Right forelimb (tissue), 1 donor: ENCODE measurements at places on chromosomes 12 and 14.

DNA sequence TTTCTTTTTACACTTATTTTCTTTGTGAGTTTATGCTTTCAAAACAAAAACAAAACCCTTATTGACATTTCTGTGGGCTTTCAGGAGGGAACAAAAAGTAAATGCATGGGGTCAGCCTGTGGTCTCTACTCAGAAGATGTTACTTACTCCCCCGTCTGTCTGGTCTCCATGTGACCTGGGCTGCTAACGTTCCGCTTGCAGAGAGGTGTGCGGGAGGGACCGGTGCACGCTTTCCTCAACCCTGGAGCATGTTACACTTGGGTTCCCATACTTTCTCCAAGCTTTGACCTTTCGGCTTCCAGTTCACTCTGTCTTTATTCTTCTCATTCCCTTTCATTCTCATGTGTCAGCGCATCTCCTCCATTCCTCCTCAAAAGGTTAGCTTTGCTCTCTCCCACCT, 36.5 kb downstream of the ZC3H14 start:
- DNase-seq = no peak

- no peak for DNase-seq
Observed at GRCh38 chr12:49049566-49050224, 10.9 kb downstream of the KMT2D start.

- DNase-seq = no peak
Observed at GRCh38 chr12:2334271-2334670, 281.5 kb downstream of the CACNA1C start.

GRCh38 chr12:120381752-120382419, 12.9 kb upstream of the MSI1 start:
- DNase-seq = no peak

DNA sequence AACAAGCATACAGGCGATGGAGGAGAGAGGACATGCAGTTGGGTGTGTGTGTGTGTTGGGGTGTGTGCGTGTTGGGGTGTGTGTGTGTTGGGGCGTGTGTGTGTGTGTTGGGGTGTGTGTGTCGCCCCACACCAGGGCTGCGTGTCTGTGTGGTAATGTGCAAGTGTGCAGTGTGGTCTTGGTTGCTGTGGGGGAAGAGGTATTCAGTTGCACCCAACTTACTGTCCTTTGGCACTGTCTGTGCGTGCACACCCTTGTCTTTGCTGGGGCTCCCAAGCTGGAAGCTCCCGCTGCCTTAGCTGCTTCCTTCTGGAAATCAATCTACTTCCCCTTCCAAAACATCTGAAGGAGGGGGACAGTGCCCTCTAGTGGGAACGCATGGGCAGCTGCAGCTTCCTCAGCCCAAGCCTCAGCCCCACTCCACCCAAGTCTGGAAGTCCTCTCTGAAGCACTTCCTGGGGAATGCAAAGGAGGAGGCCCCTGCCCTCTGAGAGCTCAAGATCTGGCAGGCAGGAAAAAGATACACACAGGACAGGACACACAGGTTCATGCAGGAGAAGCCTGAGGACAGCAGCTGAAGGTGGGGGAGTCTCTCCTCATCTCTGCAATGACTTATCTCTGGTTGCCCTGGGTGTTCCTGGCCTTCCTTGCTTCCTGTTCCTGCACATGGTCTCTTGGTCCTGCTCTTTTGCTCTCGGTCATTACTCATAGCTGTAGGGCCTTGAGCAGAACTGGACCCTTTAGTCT, 13.1 kb downstream of the ASIC1 start:
- peak; percentile 89 for DNase-seq

GRCh38 chr12:24909667-24910066, 39.2 kb downstream of the BCAT1 start:
- no peak for DNase-seq

DNA sequence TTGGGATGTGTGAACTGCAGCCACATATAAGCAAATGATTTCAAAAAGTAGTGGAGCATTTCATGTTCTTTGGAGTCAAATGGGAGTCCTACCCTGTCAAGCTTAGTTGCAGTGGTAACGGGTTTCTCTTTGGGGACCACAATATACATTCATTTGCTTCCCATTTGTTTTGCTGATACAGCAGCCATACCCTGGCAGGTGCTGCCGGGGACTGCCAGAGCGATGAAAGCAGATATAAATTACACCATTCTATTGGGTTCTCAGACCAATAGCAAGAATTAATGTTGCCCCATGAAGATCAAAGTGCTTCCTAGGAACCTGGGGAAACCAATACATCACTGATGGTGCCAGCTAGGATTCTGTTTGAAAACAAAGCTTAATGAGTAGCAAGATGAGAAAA, 1621.5 kb upstream of the FLRT2 start:
- DNase-seq = no peak

GRCh38 chr14:53993920-53994607, 37.4 kb upstream of the BMP4 start:
- no peak for DNase-seq

GRCh38 chr14:86885280-86885679, 1107.7 kb downstream of the GALC start:
- DNase-seq = no peak

GRCh38 chr12:120263748-120264085, 1.8 kb downstream of the PXN start:
- DNase-seq = no peak

DNA sequence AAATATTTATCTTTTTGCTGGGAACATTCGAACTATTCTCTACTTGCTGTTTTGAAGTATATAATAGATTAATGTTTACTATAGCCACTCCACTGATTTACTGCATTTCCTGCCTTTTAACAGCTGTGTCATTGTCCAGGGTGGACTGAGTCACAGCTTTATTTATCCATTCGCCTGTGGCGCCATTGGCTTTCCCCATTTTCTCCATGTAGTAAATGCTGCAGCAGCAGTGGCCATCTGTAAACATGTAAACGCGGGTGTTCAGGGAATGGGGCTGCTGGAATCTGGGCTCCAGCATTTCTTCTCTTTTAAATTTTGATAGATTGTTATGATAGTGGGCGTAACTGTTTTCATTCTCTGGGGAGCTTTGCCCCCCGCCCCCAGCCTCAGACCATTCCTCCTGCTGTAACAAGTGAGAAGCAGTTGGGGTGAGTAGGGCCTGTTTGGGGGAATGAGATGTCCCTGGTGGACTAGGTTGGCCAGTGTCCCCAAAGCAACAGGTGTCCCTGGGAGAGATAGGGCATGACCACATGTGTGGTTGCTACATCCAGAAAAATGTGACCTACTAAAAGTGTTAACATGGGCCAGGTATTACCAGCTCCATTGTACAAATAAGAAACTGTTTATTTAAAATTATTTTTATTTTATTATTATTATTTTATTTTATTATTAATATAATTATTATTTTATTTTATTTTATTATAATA, 32.9 kb downstream of the RIN3 start:
- no peak for DNase-seq
